ENCODE measurements at places on chromosomes 1 and 21. TPM values are rescaled to one million over a fixed set of nuclear protein-coding genes. Genes with fewer than 3 reads are reported as not detected.

- no peak for DNase-seq
- H3K4me1 ChIP-seq, result no peaks in the 10 kb centered on the region
- no peaks in the 10 kb centered on the region for H3K36me3 ChIP-seq
- H3K4me3 ChIP-seq, result no peak overlapping the region
- no peak overlapping the region for H3K27ac ChIP-seq
- H3K27me3 ChIP-seq, result no peaks in the 10 kb centered on the region
Observed at GRCh38 chr1:172700556-172700955, 41.7 kb downstream of the FASLG start.

Gene PDE4B
- 8.1 TPM for total RNA-seq

GRCh38 chr1:246128494-246129069 is 378.5 kb downstream of the SMYD3 start:
- no peaks in the 10 kb centered on the region for H3K4me1 ChIP-seq
- H3K4me3 ChIP-seq, result no peak overlapping the region
- H3K27me3 ChIP-seq, result no peaks in the 10 kb centered on the region

DNA sequence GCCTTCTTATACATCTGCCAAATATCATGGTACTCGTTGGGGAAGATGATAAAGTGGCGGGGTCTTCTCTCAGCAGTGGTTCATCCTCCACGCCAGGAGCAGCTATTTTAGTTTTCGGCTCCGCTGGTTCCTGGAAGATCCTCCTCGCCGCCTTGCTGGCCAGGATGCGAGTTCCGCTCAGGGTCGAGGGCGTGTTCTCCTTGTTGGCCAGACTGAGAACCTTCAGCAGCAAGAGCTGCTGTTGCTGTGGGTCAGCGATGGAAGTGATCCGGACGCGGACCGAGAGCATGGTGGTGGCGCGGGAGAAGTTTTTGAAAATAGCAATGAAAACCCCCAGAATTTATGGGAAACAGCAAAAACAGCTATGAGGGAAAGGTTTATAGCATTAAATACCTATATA is 11.4 kb upstream of the CFAP126 start:
- H3K27me3 ChIP-seq, result no peaks in the 10 kb centered on the region
- no peak overlapping the region for H3K4me3 ChIP-seq
- no peak overlapping the region for H3K27ac ChIP-seq

GRCh38 chr1:205714190-205714905 is 34.0 kb upstream of the SLC45A3 start:
- H3K4me1 ChIP-seq, result no peaks in the 10 kb centered on the region
- DNase-seq, result peak; percentile 47
- H3K27me3 ChIP-seq, result no peaks in the 10 kb centered on the region
- peaks cover 22% of the 10 kb centered on the region for H3K36me3 ChIP-seq

Gene KCNA3
- 12.6 TPM for total RNA-seq

- no peaks in the 10 kb centered on the region for H3K27me3 ChIP-seq
- no peak for DNase-seq
- no peaks in the 10 kb centered on the region for H3K36me3 ChIP-seq
Observed at GRCh38 chr1:75482951-75483350, 128.0 kb downstream of the SLC44A5 start.

Gene OSCP1
- total RNA-seq, result 17.8 TPM

DNA sequence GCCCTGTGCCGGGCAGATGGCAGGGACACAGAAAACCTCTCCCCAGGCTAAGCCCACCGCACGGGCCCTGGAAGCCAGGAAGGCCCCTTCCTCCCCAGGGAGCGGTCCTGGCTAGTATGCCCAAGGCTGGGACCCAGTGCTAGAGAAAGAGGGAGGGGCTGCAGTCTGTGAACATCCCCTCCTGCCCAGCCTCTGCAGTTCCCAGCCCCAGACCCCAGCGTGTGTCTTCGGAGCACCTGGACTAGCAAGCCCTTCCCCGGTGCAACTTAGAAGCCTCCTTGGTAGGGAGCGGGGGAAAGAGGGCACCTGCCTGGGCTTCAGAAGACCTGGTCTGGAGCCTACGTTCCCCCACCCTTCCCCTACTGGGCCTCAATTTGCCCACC is 2.1 kb downstream of the PLEKHG5 start:
- H3K4me1 ChIP-seq, result peaks cover 41% of the 10 kb centered on the region
- peaks cover 6% of the 10 kb centered on the region for H3K27me3 ChIP-seq
- no peak for DNase-seq
- no peaks in the 10 kb centered on the region for H3K36me3 ChIP-seq
